Mammary epithelial cell (primary cell): ENCODE measurements at places on chromosomes 7 and 10. TPM values are rescaled to one million over a fixed set of nuclear protein-coding genes. Genes with fewer than 3 reads are reported as not detected.

DNA sequence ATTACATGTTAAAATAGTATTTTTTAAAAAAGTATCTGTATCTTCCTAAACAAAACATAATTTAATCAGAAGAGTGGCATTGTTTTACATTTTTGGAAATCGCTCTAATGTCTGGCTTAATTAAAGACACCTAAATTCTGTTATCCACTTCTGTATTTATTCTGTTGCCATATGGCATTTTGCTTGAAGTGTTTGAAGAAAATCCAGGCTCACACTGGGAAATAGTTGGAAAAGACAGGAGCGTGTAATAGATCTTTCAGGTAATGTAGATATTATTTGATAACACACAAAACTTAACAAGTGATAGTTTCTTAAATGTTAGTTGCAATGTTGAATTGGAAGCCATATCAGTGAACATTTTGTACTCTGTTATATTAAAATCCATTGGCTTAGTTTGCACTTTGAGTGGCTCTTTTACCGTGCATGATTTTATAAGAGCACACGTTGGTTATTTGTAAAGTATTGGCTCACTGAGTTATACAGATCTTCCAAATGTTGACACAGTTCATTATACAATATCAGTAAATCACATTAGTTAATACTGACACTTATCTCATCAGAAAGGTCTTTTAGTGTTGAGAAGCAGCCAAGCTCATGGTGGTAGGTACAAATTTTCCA is 128.4 kb upstream of the NPVF start:
- no peak for DNase-seq

Gene ETV1
- 10.7 TPM for total RNA-seq

Gene HOGA1
- 0.17 TPM for total RNA-seq

DNA sequence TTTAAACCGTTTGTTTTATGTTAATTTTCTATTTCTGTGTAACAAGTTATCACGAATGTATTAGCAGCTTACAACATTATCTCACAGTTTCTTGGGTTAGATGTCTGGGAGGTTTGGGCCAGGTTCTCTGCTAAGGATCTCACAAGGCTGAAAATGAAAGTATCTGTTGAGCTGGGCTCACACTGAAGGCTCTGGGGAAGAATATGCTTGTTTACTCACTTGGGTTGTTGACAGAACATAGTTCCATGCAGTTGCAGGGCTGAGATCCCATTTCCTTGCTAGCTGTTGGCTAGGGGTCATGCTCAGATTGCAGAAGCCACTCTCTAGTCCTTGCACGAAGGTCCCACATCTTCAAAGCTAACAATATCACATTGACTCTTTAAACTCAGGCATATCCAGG is 266.6 kb upstream of the GNAI1 start:
- no peak for DNase-seq

Gene CCL24
- not detected for total RNA-seq

- no peak for DNase-seq
Measured at GRCh38 chr7:94431619-94432280, 37.1 kb downstream of the COL1A2 start.

DNA sequence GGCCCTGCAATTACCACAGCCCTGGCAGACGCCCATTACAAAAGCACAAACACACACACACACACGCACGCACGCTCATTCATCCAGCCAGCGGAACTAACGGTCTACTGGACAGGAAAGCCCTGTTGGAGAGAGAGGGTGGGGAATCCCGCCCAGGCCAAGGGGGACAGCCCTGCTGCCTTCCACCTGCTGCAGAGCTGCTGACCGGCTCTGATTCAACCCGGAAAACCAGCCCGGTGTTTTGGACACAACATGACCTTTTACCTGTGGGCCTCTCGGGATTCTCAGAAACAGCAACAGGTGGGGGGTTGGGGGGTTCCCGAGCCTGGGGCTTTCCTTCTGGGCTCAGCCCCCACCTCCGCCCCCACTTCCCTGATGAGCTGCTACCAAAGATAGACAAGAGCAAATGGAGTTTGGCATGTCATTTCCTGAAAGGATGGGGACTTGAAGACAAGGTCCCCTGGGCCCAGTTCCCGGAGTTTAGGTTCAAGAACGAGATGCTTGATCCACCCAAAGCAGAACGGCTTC is 18.5 kb upstream of the SERPINE1 start:
- peak; percentile 38 for DNase-seq

- DNase-seq: no peak
Measured at GRCh38 chr10:5817322-5818047, 4.3 kb upstream of the GDI2 start.

DNA sequence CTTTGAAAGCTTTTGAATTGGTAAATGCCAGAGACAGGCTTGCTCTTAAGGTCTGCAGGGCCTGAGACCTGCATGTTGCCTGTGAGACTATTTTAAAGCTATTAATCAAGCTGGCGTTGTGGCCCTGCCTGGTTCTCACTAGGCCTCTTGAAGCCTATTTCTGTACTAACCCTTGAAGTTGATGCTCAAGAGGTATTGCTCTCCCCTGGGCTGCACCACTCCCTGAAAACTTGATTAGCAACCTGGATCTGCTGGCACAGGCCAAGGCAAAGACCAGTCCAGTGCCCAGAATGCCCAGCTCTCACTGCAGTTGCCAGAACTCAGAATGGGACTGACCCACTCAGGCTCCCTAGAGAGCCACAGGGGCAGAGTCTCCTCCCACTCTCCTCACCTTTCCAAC is 220.0 kb upstream of the MEOX2 start:
- no peak for DNase-seq

- DNase-seq: no peak
Measured at GRCh38 chr7:104653825-104654401, 325.5 kb downstream of the LHFPL3 start.

DNA sequence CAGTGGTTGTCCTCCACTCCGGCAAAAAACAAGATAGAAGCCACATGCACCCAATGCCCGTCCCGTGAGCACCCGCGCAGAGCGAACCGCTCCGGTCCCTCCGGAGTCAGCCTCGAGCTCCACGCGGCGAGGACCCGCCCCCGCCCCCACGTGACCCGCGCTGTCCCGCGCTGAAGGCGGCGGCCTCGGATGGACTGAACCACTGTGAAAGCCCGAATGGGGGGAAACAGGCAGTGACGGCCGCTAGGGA is 766 bp upstream of the EIF3B start:
- DNase-seq: peak; percentile 86

- no peak for DNase-seq
Measured at GRCh38 chr7:104033837-104034236, 44.4 kb upstream of the RELN start.

DNA sequence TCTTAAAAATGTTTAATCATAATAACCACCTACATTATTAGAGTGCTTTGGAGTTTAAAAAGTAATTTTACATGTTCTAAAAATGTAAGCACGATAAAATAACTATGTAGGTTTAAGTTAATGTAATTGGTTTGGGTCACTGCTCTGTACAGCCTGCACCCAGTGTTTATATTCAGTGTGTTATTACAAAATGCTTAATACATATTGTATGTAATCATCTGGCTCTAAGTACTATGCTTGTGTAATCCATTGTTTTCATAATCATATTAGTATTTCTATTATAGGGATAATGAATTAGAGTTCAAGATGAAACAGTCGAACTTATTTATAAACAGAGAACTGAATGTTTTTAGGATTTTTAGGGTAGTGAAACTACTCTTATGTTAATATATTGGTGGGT is 13.1 kb downstream of the RPA3 start:
- DNase-seq: no peak

Gene PRLHR
- total RNA-seq: not detected in 2 replicates

DNA sequence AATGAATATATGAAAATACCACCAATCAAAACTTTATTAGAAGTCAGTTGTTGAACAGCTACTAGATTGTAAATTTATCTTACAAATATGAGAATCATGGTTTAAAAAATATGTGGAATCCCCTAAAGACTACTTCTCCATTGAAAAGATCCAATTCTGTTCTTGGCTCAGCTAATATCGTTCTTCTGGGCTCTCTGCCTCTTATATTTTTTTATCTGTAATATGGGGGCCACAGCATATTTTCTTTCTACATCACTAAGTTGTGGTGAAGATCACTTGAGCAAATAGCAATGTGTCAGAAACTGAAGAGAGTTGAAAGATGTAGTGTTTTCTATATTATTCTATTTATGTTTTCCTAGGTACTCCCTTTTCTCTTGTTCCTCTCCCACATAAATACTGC is 198.1 kb downstream of the FZD1 start:
- DNase-seq: no peak
